Type B pancreatic cell (in vitro differentiated cells): ENCODE measurements at places on chromosomes 16 and 17. TPM values are rescaled to one million over a fixed set of nuclear protein-coding genes. Genes with fewer than 3 reads are reported as not detected.

GRCh38 chr17:43932923-43933322 is 9.4 kb downstream of the PPY start:
- H3K36me3 ChIP-seq: no peaks in the 10 kb centered on the region
- no peak for DNase-seq
- peaks cover 3% of the 10 kb centered on the region for H3K4me1 ChIP-seq

DNA sequence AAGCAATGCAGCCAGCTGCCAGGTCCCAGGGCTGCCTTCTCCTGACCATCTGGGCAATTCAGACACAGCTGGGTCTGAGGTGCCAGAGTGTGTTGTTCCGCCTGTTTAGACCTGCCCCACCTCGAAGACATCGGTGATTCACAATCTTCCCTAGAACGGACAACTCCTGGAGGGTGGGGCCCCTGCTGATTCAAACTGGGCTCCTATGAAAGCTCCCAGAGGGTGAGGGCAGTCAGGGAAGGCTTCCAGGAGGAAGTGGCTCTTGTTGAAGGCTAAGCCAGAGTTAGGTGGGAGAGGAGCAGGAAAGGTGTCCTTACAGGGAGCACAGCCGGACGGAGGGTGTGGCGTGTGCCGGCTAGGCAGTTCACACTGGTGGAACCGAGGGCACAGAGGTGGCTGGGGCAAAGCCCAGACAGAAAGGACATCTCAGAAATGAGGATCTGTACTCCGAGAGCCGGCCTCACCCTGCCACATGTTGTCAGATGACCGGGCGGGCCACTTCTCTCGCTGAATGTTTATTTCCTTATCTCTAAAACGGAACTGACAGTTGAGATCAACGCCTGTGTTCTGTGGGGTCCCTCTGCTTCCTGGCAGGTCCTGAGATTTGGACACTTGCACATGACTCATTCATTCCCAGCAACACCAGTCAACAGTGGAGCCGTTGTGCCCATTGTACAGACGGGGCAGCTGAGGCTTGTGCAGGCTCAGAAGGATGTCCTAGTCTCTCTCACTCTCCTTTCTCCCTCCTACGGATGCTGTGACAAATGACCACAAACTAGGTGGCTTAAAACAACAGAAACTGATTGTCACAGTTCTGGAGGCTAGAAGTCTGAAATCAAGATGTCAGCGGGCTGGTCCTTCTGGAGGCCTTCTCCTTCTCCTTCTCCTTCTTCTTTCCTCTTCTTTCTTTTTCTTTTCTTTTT is 26.9 kb upstream of the LITAF start:
- H3K27ac ChIP-seq: peak overlapping the region; percentile 89
- peaks cover 15% of the 10 kb centered on the region for H3K4me1 ChIP-seq
- no peaks in the 10 kb centered on the region for H3K36me3 ChIP-seq
- DNase-seq: no peak

Gene RNF112
- 0.60 and 1.2 TPM in 2 replicates for total RNA-seq

DNA sequence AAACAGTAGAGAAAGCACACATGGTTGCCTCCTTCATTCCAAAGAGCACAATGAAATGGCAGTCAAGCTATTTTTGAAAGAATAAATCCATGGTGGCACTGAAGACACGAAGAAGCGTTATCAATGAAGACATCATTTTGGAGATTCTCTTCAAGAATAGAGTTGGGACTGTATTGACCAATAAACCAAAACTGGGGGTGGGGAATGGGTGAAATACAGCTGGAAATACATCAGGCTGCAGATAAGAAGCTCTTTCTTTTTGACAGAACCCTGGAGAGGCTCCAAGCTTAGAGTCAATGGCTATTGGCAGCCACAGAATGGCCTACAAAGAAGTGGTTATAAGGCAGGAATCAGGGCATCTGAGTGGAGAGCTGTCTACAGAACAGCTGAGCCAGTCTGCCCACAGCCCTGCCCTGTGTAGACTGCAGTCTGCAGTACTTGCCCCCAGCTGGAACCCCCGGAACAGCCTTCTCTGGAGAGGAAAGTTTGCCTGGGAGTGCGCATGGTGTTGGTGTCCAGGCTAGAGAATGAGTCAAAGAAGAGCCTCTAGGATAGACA is 100.4 kb downstream of the STX8 start:
- no peaks in the 10 kb centered on the region for H3K36me3 ChIP-seq
- no peak overlapping the region for H3K27ac ChIP-seq
- no peak overlapping the region for H3K4me3 ChIP-seq
- peaks cover 3% of the 10 kb centered on the region for H3K4me1 ChIP-seq
- no peaks in the 10 kb centered on the region for H3K27me3 ChIP-seq
- DNase-seq: no peak

DNA sequence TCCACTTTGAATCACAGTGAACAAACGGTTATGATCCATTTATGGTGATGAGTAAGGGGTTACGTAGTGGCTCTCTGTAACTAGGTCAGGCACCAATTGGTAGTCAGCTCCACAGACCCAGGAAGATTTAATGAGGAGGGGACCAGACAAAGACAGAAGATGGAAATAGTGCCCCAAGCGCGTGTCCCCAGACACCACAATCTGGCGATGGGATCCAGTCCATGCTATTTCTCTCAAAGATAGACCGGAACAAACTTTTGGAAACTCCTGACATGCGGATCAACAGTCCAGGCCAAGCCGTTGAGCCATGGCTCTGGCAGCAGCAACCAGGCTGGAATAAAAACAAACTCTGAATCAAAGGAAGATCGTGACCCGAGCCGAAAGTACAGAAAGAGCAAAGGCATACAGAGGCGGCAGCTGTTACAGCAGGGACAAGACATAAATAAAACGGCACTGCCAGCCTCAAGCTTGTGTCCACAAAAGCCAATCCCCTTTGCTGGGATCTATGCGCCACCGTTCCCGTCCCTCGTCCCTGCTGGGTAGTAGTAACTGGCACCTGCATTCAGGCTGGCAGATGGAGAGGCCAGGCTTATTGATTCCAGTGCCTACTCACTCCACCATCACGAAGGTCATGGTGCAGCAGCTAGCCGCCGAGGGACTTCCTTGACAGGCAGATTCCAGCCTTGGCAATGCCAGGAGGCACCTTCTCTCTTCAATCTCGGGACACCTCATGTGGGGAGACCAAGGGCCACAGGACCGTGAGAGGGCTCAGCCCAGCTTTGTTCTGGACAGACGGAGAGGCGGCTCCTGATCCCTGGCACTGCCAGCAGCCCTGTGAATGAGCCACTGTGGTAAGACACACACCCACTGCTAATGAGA is 50.2 kb downstream of the CDH11 start:
- no peak overlapping the region for H3K4me3 ChIP-seq
- no peak overlapping the region for H3K27ac ChIP-seq
- no peak for DNase-seq
- peaks cover 9% of the 10 kb centered on the region for H3K36me3 ChIP-seq
- peaks cover 38% of the 10 kb centered on the region for H3K4me1 ChIP-seq

DNA sequence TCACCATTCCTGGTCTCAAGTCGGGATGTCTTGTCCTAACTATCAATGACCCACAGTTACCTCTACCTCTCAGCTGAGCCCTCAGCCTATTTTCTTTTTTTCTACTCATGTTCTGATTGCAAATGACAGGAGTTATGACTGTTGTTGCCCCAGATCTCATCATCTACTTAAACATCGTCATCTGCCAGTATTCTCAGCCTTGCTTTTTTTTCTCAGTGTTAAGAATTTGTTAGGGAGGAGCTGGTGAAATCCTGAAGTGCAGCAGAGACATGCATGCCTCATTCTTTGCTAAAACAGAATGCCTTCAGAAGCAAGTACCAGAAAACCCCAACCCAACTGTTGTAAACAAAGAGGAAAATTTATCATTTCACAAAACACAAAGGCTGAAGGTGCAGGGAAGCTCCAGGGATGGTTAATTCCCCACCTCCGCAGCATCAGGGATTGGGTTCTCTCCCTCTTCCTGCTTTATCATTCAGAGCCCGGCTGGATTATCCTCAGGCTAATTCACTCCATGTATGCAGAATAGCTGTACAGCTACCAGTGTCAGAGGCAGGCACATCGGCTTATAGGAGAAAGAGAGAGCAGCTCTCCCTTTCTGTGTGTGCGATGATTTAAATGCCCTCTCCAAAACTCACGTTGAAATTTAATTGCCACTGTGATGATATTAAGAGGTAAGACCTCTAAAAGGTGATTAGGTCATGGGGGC is 540.8 kb upstream of the HSBP1 start:
- H3K36me3 ChIP-seq: no peaks in the 10 kb centered on the region
- no peak overlapping the region for H3K27ac ChIP-seq
- no peaks in the 10 kb centered on the region for H3K4me1 ChIP-seq
- H3K4me3 ChIP-seq: no peak overlapping the region
- H3K27me3 ChIP-seq: peaks cover 5% of the 10 kb centered on the region
- no peak for DNase-seq

DNA sequence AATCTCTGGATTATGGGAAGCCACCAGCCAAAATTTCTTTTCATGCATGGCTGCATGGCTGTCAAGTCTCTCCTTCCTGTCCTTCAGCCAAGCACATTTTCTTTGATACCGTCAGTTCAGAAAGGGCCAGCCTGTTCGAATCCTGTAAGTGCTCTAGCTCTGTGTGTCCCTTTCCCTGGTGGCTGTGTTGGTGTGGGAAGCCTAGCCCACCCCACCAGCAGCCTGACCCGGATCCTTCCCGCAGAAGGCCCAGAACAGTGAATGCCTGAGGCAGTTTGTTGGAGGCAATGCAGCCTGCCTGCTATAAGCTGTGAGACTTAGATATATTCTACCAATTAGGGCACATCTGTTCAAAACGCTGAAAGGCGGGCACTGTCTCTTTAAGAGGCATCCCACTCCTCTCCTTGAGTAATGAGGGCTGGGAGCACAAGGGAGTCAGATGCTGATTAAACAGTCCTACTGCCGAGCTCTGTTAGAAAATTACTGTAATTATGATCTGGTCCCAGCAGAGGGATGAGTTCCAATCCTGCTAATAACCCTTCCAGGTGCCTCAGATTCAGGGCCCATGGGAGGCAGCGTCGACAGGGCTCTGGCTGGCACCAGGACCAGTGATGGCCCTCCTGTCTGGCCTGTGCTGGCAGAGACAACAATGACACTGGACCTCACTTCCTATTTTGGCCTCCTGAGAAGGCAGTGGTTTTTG is 18.4 kb downstream of the SNX11 start:
- no peaks in the 10 kb centered on the region for H3K27me3 ChIP-seq
- no peak overlapping the region for H3K27ac ChIP-seq
- H3K4me3 ChIP-seq: no peak overlapping the region
- peaks cover 4% of the 10 kb centered on the region for H3K36me3 ChIP-seq
- peaks cover 20% of the 10 kb centered on the region for H3K4me1 ChIP-seq
- DNase-seq: no peak

DNA sequence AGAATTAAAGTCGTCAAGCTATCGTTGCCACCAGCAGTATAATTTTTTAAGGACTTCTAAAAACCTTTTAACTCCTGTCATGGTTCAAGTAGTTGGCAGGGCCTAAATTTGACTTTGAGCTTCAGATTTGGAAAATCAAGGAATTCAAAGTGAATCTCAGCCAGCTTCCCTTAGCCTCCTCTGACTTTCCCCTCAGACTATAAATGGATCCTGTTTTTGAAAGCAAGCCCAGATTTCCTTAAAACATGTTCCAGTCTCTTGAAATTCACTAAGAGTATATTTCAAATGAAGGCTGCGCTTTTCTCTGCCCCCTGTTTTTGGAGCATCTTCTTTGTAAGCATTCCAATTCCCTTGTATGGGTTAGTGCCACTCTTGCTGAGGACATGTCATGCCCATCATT is 101.8 kb upstream of the CDH8 start:
- H3K4me1 ChIP-seq: no peaks in the 10 kb centered on the region
- H3K27ac ChIP-seq: no peak overlapping the region
- H3K27me3 ChIP-seq: no peaks in the 10 kb centered on the region

Gene KRTAP16-1
- total RNA-seq: not detected in 2 replicates

GRCh38 chr17:80006811-80007752 is 28.6 kb downstream of the TBC1D16 start:
- H3K4me1 ChIP-seq: peaks cover 5% of the 10 kb centered on the region
- no peak for DNase-seq
- H3K36me3 ChIP-seq: no peaks in the 10 kb centered on the region
- no peaks in the 10 kb centered on the region for H3K27me3 ChIP-seq

GRCh38 chr17:37567137-37567536 is 42.1 kb downstream of the SYNRG start:
- no peak overlapping the region for H3K4me3 ChIP-seq
- DNase-seq: no peak
- H3K4me1 ChIP-seq: no peaks in the 10 kb centered on the region
- peaks cover 35% of the 10 kb centered on the region for H3K36me3 ChIP-seq
- no peaks in the 10 kb centered on the region for H3K27me3 ChIP-seq
- H3K27ac ChIP-seq: no peak overlapping the region

Gene NEUROD2
- not detected in 2 replicates for total RNA-seq

Gene MYO15A
- 1.8 and 2.2 TPM in 2 replicates for total RNA-seq

DNA sequence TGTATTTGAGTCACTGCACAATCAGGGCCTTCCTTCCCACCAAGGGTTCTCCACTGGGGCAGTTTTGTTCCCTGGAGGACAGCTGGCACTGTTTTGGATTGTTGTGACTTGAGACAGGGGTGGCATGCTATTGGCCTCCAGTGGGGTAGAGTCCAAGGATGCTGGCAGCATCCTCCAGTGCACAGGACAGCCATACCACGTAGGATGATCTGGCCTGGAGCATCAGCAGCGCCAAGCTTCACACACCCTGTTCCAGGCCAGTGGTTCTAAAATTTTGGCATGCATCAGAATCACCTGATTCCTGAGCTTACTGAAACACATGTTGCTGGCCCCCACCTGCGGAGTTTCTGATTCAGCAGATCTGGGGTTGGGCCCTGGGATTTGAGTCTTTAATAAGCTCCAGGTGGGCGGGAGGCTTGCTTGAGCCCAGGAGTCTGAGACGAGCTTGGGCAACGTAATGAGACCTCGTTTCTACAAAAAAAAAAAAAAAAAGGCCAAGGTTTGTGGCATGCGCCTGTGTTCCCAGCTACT is 83.2 kb downstream of the MGAT5B start:
- no peak overlapping the region for H3K27ac ChIP-seq
- H3K4me3 ChIP-seq: no peak overlapping the region
- DNase-seq: no peak
- H3K27me3 ChIP-seq: peaks cover 10% of the 10 kb centered on the region
- H3K36me3 ChIP-seq: no peaks in the 10 kb centered on the region

Gene CDH5
- 0.40 and 0.46 TPM in 2 replicates for total RNA-seq

Gene SLC12A3
- 0.31 and 4.2 TPM in 2 replicates for total RNA-seq

GRCh38 chr16:87284183-87284582 is 33.0 kb downstream of the C16orf95 start:
- peaks cover 15% of the 10 kb centered on the region for H3K4me1 ChIP-seq
- no peak overlapping the region for H3K4me3 ChIP-seq
- H3K27ac ChIP-seq: no peak overlapping the region

Gene CACNG3
- not detected in 2 replicates for total RNA-seq

GRCh38 chr16:7946142-7946541 is 613.5 kb downstream of the RBFOX1 start:
- H3K27me3 ChIP-seq: peaks cover 4% of the 10 kb centered on the region
- H3K27ac ChIP-seq: no peak overlapping the region
- DNase-seq: no peak
- H3K36me3 ChIP-seq: no peaks in the 10 kb centered on the region

DNA sequence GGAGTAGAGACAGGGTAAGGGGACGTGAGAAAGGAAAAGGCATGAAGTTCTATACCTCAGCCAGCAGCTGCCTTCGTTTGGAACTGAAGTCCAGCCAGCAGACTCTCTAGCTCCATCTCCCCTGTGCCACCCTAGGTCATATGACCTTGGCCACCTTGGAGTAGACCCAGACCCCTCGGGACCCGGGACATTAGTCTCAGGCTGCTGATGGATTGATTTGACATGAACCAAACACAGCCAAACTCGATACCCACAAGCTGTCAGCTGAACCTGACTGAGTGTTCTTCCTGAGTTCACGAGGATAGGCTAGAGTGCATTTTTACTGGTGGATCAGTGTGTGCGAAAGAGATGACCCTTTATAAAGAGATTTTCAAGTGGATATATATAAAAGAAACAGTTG is 68.5 kb downstream of the YPEL2 start:
- no peak for DNase-seq
- H3K4me1 ChIP-seq: peaks cover 19% of the 10 kb centered on the region
- peak overlapping the region; percentile 23 for H3K27ac ChIP-seq
- no peaks in the 10 kb centered on the region for H3K27me3 ChIP-seq
